GM13977 (cell line): ENCODE measurements at places on chromosomes 3 and 15.

GRCh38 chr3:194824701-194825111 is 139.0 kb downstream of the FAM43A start:
- no peak for DNase-seq

GRCh38 chr3:152289708-152290107 is 21.0 kb downstream of the MBNL1 start:
- DNase-seq, result no peak

- DNase-seq, result no peak
Observed at GRCh38 chr3:123688241-123688747, 103.4 kb upstream of the HACD2 start.

DNA sequence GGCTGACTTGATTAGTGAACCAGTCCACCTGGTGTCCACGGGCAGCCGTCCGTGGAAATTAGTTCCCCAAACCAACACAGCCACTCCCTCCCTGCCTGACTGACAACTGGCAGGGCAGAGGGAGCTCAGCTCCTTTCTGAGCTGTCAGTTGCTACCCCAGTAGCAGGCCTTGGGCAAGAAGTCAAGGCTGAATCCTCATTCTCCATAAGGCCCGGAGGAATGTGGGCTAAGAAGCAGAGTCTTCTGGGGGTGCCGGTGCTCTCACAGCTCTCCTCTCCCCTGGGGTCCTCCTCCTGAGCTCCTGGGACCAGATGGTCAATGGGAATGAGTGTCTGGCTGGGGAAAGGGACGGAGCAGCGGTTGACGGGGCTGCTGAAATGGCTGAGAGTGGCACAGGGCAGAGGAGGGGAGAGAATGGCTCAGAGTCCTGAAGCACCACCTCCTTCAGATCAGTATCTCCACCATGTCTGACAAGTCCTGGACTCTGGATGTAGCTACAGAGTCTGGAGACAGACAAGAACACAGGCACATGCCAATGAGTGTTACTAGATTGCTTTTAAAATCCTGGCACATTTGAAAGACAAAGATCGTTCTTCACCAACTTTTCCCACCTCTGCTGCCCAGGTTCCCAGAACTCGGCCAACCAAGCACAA is 16.9 kb downstream of the AMOTL2 start:
- no peak for DNase-seq

GRCh38 chr3:174863488-174863887 is 4.4 kb downstream of the NAALADL2 start:
- DNase-seq, result no peak

GRCh38 chr3:34969513-34969912 is 669.8 kb upstream of the ARPP21 start:
- no peak for DNase-seq

DNA sequence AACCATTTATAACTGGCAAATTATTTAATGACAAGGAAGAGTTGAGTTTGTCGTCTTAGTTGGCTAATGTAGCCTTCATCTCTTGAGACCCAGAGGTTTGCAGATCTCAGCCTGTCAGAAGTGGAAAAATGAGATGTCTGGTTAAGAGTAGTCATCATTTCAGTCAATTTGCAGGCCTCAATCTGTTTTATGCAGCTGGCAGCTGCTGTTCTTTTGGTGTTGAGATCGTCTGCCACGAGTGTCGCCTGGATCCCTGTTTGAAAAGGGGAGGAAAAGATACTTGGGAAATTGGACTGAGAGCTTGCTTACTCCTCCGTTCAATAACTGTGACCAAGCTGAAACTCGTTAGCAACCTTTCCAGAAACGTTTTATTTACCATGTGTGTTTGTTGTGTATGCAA is 2.3 kb downstream of the PHLDB2 start:
- no peak for DNase-seq

DNA sequence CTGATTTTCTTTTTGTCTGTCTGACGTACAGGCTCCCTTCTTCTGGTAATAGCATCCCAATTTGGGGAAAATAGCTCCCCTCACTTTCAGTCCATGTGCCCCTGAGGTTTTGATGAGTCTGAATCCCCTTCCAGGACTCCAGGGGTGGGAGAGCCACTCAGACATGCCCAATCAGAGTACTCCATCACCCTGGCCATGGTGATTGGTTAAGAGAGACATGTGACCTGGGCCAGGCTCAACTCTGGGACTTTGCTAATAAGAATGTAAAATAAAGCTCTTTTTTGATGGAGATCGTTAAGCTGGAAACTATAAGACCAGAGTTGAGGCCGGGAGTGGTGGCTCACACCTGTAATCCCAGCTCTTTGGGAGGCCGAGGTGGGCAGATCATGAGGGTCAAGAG is 9.2 kb upstream of the MEF2A start:
- no peak for DNase-seq

DNA sequence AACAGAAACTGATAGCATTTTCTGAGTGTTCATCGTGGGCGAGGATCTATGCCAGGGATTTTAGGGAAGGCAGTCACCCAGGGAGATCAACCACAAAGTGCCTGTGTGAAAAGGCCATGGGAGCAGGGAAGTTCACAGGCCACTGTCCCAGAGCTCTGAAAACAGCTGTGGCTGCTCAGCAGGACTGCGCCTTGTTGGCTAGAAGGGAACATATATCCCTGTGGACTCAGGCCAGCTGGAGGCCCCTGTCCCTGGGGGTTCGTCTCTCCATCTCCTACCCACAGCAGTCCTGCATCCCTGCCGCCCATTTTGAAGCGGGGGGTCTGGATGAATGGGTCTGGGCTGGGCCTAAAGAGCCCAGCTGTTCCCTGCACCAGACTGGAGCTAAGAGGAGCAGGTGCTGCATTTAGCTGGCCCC is 27.8 kb downstream of the PPCDC start:
- DNase-seq, result no peak

- no peak for DNase-seq
Observed at GRCh38 chr15:23472678-23473077, 25.6 kb upstream of the GOLGA6L2 start.
